ENCODE measurements at places on chromosomes 16 and 17.

DNA sequence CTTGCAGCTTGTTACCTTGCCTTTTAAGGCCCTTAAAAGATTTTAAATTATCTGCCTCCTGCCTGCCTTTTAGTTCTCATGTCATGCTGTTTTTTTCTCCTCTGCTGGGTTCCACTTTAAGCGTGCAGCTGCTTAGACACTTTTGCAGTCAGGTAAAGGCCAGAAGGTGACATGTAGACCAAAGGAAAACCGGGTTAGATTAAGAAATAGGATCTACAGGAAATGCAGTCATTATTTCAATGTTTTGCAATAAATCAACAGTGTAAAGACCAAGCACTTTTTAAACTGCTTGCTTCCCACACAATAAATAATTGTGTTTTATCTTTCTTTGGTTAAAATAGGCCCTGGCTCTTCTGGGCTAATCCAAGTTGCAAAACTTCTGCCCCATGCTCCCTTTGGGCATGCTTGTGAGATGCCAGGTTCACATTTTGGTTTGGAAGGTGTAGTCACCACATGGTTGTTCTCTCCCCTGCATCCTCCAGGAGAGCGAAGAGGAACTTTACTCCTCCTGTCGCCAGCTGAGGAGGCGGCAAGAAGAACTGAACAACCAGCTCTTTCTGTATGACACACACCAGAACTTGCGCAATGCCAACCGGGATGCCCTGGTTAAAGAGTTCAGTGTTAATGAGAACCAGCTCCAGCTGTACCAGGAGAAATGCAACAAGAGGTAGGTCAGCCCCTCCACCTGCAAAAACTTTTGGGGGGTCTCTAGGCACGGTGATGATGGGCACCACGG, 54.9 kb downstream of the SDR42E1 start:
- no peak for DNase-seq

GRCh38 chr17:33732116-33732515, 439.0 kb upstream of the ASIC2 start:
- peak; percentile 6 for DNase-seq

DNA sequence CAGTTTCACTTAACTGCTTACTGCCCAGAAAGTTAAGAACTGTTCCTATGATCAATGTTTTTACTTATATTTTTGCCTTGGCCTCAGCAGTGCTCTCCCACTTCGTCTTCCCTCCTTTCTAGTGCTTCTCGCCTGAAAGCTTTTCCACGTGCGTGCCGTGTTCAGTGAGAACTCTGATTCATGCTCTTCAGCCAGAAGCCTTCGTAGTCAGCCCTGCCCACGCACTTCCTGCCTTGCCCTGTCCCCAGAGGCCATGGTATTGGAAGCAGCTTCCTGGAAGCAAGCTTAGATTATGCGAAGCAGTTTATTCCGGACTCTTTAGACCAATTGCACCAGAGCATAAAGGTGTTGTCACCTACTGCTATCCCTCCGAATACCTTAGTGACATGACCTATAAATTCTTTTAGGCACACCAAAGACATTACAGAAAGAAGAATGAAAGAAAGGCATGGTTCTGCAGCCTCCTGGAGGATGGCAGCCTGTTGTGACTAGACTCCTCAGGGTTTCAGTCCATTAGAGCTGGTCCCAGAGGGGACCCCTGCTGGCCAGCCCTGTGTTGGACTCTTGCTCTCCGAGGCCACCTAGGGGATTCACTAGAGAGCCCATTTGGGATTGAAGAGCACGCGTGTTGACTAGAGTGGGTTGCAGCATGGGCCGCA, 105.2 kb downstream of the RPTOR start:
- DNase-seq: peak; percentile 88

- no peak for DNase-seq
Measured at GRCh38 chr17:14323522-14323981, 22.7 kb downstream of the HS3ST3B1 start.

- no peak for DNase-seq
Measured at GRCh38 chr17:70968302-70968701, 799.0 kb downstream of the KCNJ2 start.

DNA sequence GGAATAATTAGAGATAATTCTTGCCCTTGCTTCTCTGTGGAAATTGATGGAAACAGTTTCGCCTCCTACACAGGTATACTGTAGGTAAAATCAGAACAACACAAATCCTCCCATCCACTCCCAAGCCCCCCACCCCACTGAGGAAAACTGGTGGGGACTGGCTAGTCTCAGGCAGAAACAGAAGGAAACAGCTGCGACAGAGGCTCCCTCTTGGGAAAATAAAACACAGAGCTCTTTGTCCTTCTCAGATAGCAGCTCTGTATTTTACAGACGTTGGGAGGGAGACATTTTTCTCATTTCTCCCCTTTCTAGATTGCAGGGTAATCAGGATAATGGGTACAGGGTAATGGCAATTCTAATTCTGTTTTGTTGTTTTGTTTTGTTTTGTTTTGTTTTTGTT, 1.1 kb downstream of the SLFN13 start:
- no peak for DNase-seq

- no peak for DNase-seq
Measured at GRCh38 chr17:82156284-82156925, 56.2 kb downstream of the CCDC57 start.

DNA sequence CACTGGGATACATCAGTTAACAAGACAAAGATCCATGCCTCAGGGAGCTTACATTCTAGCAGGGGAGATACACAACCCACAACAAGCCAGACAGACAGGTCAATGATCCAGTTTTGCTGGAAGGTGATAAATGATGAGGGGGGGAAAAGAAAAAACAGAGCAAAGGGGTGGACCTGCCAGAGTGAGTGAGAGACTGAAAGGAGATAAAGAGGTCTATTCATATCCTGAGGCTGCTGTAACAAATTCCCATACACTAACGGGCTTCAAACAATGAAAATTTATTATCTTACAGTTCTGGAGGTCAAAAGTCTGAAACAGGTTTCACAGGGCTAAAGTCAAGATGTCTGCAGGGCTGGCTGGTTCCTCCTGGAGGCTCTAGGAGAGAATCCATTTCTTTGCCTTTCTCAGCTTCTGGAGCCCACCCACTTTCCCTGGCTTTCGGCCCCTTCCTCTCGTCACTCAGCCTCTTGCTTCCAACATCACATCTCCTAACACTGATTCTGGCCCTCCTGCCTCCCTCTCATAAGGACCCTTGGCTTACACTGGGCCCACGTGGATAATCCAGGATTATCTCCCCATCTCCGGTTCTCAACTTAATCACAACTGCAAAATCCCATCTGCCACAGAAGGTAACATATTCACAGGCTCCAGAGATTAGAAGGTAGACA, 81.5 kb downstream of the GAS7 start:
- no peak for DNase-seq

- DNase-seq: peak; percentile 36
Measured at GRCh38 chr16:81551821-81552304, 107.3 kb downstream of the CMIP start.

DNA sequence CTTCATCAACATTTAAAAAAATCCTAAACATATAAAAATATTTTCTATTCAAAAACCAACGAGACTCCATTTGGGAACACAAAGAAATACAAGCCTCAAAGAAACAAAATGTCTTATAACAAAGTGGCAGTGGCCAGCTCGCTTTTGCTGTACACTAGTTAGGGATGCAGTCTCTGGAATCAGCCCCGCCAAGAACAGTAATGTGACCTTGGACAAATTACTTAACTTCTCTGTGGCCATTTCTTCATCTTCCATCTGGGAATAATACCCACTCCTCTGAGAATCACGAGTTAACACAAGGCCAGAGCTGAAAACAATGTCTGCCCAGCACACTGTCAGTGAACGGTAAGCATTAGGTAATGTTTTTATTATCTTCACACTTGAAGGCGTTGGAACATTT, 5.6 kb downstream of the STAT5B start:
- DNase-seq: no peak

GRCh38 chr16:75252946-75253911, 1.8 kb upstream of the BCAR1 start:
- peak; percentile 95 for DNase-seq

GRCh38 chr17:30379303-30379902, 676 bp downstream of the CPD start:
- DNase-seq: no peak

Data from fibroblast of skin of scalp (primary cell).